Fibroblast of skin of scalp (primary cell): ENCODE measurements at places on chromosomes 7 and 10.

GRCh38 chr10:73810358-73810734, 1.1 kb downstream of the NDST2 start:
- peak; percentile 13 for DNase-seq

DNA sequence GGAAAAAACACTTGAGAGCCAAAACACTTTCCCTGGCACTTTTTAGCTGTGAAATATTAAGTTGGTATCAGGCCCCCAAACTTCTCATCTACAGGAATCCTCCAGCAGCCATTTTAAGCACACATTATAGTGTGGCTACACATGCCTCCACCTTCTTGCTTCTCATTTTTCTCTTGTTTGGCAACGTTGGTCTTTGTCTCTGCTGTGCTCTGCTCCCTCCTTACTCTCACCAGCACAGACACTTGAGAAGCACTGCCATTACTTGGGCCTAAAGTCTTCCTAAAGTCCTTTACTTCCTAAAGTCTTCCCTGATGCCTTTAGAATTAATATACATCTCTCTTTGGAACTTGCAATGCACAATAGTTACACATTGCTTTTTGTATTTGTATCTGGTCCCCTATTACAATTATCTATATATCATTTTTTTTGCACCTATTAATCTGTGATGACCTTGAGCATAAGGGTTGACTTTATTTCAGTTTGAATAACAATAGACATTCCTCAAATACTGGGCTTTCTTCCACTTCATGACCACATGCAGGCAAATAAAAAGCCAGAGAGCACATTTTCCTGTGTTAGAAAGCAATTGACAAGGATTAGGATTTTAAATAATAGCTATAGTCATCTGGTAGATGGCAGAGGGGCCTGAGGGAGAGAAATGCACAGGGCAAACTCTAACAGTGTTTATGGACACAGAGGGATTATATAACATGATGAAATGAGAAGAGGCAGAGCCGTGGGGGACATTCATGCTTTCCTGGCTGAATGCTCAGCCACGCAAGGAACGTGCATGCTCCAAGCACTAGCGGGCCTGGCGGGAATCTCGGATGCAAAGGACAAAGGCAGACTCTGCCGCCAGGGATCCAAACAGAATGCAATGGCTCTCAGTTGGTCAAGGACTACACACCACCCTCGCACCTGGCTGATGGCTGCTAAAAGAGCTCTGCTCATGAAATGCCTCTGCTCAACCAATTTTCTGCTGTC, 99.3 kb downstream of the CDC14C start:
- no peak for DNase-seq

- no peak for DNase-seq
Observed at GRCh38 chr7:30787486-30787885, 16.3 kb downstream of the MINDY4 start.

GRCh38 chr10:78301481-78301880, 267.8 kb downstream of the RPS24 start:
- DNase-seq = no peak

DNA sequence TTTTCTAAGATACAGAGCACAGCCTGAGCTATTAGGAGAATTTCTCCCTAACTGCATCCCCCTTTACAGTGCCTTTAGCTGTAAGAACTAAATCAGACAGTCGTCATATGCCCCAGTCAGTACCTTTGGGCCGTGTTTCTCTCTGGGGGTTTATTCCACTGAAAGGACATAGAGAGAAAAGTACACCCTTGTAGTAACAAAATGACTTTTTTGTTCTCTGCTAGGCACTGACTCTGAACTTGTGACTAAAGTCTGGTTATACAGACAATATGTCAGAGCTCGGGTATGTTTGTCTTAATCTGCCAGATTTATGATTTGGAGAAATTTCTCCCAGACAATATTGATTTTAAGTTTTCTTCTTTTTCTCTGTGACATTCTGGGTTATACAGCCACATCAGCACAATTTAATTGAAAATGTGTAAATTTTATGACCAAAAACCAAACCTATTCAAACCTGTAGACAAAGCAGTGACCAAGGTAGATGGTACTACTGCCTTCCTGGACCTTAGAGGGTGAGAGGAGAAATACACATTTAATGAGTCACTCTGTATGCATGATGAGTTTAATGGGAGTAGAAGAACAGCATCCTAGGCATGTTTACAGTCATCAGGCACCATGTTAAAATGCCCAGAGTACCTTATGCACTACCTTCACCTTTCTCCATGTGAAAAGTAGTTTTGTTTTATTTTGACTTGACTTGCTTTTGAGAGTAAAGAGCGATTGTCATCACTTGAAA, 156.1 kb upstream of the PLXDC2 start:
- DNase-seq = peak; percentile 12

GRCh38 chr7:4817178-4817901, 41.9 kb downstream of the AP5Z1 start:
- no peak for DNase-seq

GRCh38 chr7:12257582-12257981, 46.5 kb downstream of the TMEM106B start:
- DNase-seq = peak; percentile 32

GRCh38 chr7:33710608-33711007, 194.7 kb upstream of the BMPER start:
- DNase-seq = peak; percentile 50

DNA sequence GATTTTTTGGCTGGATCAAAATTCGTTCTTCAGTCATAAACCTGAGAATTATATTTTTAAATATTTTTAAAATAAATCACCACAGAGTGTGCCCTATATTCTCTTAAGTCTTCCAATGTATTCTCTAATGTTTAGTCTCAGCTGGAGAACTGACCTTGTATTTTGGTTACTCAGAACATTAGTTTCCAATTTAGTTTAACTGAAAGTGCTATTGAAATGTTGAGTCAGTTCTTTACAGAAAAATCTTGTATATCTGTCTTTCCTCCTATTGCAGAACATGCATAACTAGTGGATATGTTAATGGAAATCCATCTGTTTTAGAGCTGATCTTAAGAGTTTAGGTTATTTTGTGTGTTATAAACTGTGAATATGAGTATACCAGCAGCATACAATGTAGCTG, 422.7 kb upstream of the IGFBP3 start:
- DNase-seq = no peak

DNA sequence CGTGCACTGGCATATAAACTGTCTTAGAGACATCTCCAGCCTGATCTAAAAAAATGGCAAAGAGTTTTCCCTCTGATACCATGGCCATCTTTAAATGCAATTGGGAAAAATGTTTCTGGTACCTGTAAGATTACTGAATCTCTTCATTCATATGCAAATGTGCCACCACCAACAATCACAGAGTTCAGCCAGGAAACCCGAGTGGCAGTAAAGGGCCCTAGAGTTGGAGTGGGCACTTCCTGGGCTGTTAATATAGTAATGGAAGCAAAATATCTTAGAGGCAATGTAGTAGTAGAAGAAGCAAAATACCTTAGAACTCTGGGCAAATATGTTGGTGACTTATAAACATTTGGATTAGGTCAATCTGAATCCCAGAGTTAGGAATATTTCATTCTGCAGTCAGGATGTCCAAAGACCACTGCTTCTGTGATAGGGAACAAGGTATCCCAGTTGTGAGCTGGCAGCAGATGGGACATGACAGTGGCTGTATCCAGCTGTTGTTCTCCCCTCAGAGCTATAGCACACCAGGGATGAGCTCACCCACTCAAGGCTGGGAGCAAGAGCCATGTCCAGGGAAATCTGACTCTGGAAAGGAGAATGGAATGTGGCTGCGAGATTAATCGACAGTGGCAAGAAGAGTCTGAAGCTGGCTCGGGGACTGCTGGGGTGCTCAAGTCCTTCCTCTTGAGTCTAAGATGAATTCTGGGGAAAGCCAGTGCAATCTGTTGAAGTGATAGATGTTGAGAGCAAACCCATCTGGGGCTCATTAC, 332.1 kb downstream of the PHTF2 start:
- peak; percentile 57 for DNase-seq

DNA sequence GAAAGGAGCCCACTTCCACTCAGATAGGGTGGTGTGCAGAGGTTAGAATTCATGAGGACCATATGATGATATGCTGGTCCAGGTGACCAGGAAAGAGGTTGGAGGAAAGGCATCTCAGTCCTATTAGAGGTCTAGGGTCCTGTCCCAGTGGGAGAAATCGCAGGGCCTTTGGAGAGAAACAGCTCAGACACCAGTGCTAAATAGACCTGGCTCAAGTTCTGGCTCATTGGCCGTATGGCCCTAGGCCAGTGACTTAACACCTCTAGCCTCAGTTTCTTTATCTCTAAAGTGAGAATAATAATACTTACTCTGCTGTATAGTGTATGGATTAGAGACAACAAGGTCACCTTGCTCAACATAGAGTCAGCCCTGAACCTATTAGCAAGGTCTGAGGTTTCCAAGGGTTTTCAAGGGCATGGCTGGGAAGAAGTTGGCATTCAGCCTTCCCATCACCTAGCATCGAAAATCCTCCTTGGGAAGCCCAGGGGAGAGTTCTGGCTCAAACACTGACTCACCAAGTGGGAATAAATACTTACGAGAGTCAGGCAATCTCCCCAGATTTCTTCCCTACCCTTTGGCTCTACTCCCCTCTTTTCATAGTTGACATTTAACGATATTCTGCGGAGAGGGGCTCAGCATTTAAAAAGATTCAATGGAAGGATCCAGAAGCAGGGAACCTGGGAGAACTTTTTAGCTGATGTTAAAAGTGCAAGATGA, 473.1 kb upstream of the PODXL start:
- no peak for DNase-seq

GRCh38 chr7:116522247-116522646, 2.6 kb upstream of the CAV1 start:
- peak; percentile 90 for DNase-seq

DNA sequence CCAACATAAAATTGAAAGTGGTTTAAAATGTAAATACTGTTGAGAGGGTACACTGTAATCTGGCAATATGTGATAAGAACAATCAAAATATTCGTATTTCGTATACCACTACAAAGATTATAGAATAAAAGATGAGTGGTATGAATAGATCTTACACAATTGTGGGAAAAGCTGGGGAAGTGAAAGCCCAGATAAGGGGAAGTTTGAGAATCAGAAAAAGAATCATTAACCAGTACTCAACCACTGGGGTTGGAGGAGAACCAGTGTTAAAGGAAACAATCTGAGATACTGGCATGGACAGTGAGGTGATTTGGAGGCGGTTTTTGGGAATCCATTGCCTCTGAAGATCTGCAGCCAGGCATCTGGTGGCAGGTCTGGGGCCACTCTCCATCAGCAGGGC, 59.7 kb upstream of the CDK14 start:
- no peak for DNase-seq

DNA sequence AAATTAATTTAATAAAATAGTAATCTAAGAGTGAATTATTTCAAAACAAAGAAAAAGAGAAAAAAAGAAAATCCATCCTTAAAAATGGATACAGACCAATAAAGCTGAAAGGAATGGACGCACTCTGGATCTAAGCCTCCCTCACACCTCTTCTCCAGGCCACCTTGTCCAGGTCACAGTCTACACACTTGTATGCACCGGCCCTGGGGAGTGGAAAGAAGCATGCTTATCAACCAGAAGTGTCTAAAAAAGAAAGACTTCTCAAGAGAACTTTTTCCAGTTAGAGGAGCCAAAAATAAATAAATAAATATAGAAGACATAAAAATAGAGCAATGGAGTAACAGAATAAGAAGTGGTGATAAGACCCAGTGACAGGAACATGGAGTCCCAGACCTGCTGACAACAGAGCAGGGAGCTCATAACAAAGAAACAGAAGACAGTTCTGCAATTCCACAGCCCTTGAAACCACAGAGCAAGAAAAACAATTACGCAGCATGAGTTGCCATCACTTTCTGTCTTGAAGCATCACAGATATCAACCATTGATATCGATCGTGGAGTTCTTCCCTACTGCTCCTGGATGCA, 311.7 kb upstream of the NFE2L3 start:
- no peak for DNase-seq

- DNase-seq = peak; percentile 70
Observed at GRCh38 chr7:40810274-40810673, 675.5 kb downstream of the SUGCT start.

DNA sequence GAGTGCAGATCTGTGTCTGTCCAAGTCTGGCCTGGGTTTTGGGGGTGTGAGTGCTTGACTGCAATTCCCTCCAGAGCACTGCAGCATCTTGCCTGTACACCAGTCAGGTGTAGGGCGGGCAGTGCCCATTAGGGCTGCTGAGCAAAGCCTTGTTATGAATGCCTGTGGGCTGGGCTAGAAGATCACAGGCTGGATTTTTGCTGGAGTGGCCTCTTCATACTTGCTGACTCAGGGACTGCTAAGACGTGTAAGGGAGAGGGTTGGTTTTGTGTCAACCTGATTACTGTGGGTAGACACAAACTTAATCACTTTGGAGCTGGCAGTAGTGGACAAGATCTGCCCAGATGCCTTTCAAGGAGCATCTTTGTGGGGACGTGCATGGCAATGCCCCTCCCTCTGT, 29.6 kb downstream of the DMBT1 start:
- DNase-seq = no peak
